NK-92 treated with Interleukin-12 subunit alpha and Interleukin-12 subunit beta, amount 100 ng/mL, for 24 hours (cell line): ENCODE measurements at places on chromosomes 6 and 20.

GRCh38 chr6:111417181-111417585 is 65.8 kb downstream of the REV3L start:
- DNase-seq: no peak

- DNase-seq: no peak
These were observed 6.1 kb upstream of the BRD2 start for GRCh38 chr6:32962213-32962826.

GRCh38 chr20:57370316-57370715 is 19.3 kb downstream of the RAE1 start:
- no peak for DNase-seq

DNA sequence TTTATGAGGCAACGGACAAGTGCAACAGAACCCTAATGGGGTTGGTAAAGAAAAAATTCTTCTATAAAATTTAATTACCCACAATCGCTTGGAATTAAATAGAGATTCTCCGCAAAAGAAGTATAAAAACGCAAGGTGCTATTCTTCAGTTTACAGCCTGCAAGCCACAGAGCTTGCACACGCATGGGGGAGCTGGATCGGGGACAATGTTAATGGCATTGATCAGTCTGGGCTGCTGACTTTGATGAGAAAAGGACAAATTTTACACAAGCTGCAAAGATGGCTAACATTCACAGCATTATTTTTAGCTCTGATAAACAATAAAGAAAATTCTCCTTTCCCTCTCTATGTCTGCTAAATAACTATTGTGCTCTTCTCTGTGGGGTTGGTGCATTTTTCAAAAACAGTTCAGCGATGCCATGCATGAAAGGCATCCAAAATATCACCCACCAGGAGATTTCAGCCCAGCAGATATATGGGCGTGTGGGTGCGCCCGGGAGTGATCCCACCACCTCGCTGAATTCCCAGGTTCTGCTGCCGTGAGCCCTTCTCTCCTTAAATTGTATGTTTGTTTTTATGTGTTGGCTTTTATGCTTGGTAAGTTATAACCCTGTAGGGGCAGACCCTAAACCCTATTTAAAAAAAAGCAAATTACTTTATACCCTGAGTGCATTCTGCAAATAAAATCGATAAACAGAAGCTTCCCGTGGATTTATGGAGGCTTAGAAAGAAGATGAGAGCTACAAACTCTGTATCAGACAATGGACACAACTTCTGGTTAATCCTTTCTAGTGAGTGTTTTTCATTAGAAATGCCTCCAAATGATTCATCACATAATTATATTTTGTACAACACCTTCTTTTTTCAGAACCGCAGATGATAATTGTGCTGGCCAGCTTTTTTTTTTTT is 55.6 kb downstream of the NOX3 start:
- no peak for DNase-seq

GRCh38 chr6:28659250-28659566 is 133.5 kb downstream of the GPX5 start:
- no peak for DNase-seq

- no peak for DNase-seq
These were observed 125.8 kb downstream of the MYB start for GRCh38 chr6:135306740-135307420.

GRCh38 chr6:17536586-17536985 is 63.5 kb upstream of the FAM8A1 start:
- no peak for DNase-seq

- DNase-seq: no peak
These were observed 49.5 kb upstream of the CCN6 start for GRCh38 chr6:112004201-112005012.

DNA sequence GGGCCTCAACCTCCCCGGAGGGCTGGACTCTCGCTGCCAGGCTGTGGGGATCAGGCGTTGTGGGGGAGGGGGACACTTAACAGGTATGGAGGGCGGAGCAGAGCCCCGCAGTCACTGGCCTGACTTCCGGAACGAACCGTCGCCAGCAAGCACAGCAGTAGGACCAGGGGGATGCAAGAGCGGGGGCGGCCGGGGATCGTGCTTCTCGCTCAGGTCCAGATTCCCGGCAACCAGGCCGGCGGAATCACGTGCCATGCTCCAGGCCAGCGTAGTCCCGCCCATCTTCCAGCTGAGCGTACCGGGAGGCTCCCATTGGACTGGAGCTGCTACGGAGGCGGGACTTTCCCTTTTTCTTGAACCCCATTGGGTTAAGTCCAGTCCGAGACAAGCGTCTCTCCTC is 10.0 kb upstream of the POU5F1 start:
- DNase-seq: no peak

GRCh38 chr20:31927627-31928159 is 24.2 kb downstream of the PDRG1 start:
- no peak for DNase-seq

DNA sequence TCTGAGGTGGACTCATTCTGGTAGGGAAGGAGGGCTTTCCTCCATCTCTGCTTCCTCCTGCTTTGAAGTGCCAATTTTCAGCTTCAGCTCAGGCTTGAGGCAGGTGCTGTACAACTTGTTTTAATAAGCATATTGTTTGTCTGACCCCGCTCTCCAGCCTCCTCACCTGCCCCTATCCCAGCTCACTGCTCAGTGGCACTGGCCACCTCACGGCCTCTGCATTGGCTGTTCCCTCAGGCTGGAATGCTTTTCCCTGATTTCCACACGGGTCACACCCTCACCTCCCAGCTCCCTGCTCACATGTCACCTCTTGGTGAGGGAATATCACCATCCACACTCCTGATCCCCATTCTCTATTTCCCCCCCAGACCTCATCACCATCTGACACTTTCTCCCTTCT is 14.3 kb downstream of the AARS2 start:
- no peak for DNase-seq

DNA sequence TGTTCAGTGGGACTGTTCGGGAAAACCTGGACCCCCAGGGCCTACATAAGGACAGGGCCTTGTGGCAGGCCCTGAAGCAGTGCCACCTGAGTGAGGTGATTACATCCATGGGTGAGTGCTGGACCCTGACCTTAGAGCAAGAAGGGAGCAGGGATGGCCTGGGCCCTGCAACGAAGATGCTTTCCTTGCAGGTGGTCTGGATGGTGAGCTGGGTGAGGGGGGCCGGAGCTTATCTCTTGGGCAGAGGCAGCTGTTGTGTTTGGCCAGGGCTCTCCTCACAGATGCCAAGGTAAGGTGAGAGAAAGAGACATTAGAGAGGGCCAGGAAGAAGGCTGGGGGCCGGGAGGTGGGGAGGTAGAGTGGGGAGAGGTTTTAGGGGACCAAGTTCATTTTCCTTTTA is 6.4 kb downstream of the DLK2 start:
- DNase-seq: no peak

GRCh38 chr6:3948866-3949265 is 99.7 kb downstream of the FAM50B start:
- DNase-seq: no peak

GRCh38 chr6:54846243-54846856 is at the start of gene FAM83B:
FAM83B (plus strand) TSS chr6:54846771; CDS start chr6:54870247, 23,476 bp downstream.
- DNase-seq: no peak

GRCh38 chr6:125050663-125051318 is 88.6 kb downstream of the RNF217 start:
- DNase-seq: no peak

DNA sequence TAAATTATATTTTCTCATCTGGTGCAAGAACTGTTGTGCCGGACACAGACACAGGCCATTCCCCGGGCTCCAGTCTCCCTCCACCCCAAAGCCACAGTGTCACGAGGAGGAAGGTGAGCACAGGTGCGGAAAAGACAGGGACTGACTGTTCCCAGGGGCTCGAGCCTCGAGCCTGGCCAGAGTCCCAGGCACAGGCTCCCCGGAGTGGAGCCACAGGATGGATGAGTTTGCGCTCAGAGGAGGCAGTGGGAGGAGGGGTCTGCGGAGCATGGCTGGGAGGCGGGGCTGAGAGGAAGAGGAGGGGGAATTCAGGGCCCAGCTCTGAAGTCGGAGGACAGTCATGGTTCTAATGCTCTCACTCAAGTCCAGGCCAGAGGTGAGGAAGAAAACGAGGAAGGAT is 284.8 kb downstream of the SMOC2 start:
- no peak for DNase-seq

- DNase-seq: no peak
These were observed 112.1 kb downstream of the ASXL1 start for GRCh38 chr20:32470025-32470861.

- no peak for DNase-seq
These were observed 51.7 kb upstream of the SMLR1 start for GRCh38 chr6:130775411-130776012.

GRCh38 chr20:25021336-25021735 is 28.8 kb upstream of the APMAP start:
- no peak for DNase-seq

DNA sequence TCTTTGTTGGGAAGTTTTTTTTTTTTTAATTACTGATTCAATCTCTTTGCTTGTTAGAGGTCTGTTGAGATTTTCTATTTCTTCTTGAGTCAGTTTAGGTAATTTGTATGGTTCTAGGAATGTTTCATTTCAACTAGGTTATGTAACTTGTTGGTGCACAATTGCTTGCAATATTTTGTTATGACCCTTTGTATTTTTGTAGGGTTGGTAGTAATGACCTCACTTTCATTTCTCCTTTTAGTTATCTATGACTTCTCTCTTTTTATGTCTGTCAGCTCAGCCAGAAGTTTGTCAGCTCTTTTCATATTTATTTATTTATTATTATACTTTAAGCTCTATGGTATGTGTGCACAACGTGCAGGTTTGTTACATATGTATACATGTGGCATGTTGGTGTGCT is 51.1 kb upstream of the SLC24A3 start:
- no peak for DNase-seq

DNA sequence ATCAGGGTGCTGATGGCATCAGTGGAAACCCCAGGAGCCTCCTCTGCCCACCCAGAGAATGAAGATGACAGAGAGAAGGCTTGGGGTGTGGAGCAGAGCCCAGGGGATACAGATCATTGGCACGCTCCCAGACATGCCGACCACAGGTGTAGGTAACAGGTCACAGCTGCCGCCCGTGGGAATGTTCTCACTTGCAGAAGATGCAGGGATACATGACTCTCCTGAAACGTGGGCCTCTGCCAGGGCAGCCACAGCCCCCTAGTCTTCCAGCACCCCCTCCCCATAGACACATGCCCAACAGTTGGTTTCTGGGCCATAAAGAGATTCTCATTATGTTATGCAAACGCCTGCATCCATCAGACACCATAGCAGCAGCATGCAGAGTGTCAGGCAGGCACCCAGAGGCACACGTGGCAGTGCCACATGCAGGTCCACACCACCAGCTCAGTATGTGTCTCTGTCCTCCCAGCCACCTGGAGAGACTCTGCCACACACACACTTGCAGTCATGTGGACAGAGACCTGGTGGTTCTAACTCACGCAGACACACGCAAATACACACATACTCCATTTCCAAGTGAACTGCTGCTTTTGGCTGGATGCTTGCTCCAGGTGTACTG is 45.5 kb downstream of the LRFN2 start:
- no peak for DNase-seq

- no peak for DNase-seq
These were observed 15.8 kb upstream of the GPR63 start for GRCh38 chr6:96853083-96853482.

- no peak for DNase-seq
These were observed 303.9 kb downstream of the SMOC2 start for GRCh38 chr6:168744861-168745260.

DNA sequence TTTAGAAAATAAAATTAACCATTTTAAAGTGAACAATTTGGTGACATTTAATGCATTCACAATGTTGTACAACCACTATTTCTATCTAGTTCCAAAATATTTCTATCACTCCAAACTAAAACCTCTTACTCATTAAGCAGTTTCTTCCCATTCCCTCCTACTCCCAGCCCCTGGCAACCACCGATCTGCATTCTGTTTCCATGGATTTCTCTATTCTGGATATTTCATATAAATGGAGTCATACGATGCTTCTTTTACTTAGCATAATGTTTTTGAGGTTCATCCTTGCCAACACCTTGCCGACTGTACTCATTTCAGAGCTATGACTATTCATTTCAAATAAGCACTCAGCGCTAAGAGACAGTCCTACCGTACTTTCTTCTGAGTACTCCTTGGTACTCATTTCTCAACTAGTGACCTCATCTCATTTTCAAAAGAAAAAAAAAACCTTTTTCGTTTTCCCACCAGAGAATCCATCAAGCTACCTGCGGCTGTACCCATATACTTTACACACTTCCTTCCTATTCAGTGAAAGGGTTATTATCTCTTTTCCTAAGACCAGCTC is 259.2 kb downstream of the UTRN start:
- no peak for DNase-seq

DNA sequence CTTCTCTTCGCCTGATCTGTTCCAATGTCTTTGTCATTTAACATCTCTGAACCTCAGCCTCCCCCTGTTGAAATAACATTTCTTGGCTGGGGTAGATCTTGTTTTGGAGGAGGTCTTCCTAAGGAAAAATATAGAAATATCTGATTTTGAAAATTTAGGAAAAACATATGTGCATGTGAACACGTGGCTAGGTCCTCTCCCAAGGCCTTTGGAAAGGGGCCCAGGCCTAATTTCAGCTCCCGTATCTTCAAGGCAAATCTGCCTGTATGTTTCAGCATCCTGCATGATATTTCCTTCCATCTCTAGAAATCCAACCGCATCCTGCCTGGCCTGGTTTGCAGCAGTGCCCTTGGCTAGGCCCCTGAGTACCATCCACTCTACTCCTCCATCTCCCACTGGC is 261.2 kb downstream of the PHACTR1 start:
- no peak for DNase-seq

DNA sequence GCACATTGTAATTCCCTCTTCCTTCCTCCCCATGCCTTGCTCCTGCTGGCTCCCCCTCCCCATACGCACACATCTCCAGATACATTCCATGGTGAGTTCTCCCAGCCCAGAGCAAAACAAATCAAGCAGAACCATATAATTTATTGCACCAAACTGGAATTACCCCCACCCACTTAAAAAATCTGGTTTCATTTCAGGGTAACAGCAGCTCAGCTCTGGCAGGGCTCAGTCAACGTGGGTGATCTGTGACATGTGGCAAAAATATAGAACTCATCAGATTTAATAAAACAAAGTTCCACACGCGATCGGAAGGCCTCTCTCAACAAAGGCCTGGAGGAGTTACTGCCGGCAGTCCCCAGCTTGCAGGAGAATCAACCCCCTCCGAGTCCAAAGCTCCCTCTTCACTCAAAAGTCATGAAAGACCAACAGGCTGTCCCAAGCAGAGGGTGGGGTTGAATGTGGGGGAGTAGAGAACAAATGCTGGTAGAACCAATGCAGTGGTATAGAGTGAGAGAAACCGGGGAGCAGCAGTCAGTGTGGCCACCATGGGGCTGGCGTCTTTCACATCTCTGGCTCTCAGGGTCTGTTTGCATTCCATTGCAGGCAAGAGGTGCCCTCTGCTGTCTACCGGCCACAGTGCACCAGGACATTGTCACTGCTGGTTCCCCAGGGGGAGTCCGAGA is 323.3 kb upstream of the NT5E start:
- DNase-seq: no peak

- no peak for DNase-seq
These were observed 135.1 kb downstream of the EDN3 start for GRCh38 chr20:59435518-59435917.

GRCh38 chr6:165426892-165427291 is 117.5 kb upstream of the C6orf118 start:
- no peak for DNase-seq

GRCh38 chr6:35610830-35611229 is 77.9 kb downstream of the FKBP5 start:
- DNase-seq: no peak

GRCh38 chr20:48656137-48656536 is 171.7 kb downstream of the PREX1 start:
- no peak for DNase-seq
